ENCODE measurements at places on chromosomes 1 and 21.

DNA sequence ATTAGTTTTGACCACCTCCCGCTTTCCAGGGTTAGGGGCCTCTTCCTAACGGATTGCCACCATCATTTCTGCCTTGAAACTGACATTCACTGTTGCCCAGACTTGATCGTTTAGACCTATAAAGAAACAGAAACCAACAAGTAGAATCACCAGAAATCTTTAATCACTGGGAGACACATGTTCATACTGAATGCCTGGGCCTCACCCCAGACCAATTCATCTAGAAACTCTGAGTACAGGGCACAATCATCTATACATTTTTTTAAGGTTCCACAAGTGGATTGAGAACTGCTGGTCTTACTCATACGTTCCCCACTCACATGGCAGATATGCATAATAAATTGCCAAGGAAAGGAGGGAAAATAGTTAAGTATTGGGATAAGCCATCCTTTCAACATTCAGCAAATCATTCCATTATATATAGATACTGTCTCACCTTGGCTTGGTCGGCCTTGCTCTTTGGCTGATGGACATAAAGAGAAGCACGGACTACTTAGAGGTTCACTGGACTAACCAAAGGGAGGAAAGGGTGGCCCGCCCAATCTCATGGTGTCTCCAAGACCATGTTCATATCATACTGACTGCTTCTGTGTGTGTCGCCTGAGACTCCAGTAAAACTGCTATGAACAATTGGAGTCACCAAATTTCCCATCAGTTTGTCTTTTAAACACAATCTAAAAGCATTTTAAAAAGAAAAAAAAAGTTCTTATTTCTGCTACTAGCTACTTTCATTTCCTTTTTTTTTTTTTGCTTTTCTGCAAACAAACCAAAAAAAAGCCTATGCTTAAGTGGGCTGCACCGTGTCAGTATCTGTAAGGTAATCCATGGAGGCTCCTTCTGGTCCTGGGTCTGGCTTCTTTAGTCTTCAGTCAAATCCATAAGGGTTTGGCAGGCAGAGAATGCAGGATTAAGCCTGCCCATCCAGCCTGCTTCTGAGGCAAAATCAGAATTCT, 9.4 kb upstream of the TARBP1 start:
- DNase-seq: no peak

GRCh38 chr1:25522031-25522655, 21.3 kb upstream of the LDLRAP1 start:
- no peak for DNase-seq

- no peak for DNase-seq
Observed at GRCh38 chr1:200027264-200027823, at the start of gene NR5A2. Gene NR5A2 (plus strand): TSS chr1:200027710. CDS start chr1:200027848, 138 bp downstream.

DNA sequence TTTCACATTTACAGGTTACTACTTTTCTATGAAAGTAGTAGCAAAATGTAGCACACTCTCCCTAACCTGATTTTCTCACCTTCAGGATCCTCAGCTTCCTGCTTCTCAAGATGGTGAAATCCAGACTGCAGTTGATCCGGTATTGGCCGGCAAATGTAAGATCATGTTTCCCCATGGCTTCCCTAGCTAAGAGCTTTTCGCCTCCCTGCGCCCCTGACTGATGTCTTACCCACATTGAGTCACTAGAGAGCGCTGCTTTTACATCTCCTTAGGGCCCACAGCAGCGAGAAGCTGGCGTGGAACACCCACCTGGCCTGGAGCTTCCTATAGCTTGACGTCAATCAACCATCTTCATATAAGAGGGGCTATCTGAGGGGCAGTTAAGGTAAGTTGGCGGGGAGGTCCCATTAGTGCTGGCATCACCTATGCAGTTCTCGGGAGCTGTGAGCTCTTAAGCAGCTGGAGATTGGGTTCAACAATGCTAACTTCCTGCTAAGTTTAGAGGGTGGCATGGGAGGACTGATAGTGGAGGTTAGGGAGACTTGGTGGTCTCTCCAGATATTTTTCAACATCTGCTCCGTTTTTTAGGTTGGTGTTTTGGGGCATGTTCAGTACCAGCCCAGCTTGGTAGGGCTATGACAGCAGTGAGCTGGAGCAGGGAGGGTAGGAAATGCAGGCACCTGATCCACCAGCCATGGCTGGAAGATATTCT, 5.5 kb downstream of the PTPN7 start:
- DNase-seq: no peak

GRCh38 chr1:23124259-23125026, 44.2 kb downstream of the LUZP1 start:
- DNase-seq: no peak

Measured in right lung (tissue), 10 donors.